Neural crest cell (in vitro differentiated cells): ENCODE measurements at places on chromosomes 4 and X.

DNA sequence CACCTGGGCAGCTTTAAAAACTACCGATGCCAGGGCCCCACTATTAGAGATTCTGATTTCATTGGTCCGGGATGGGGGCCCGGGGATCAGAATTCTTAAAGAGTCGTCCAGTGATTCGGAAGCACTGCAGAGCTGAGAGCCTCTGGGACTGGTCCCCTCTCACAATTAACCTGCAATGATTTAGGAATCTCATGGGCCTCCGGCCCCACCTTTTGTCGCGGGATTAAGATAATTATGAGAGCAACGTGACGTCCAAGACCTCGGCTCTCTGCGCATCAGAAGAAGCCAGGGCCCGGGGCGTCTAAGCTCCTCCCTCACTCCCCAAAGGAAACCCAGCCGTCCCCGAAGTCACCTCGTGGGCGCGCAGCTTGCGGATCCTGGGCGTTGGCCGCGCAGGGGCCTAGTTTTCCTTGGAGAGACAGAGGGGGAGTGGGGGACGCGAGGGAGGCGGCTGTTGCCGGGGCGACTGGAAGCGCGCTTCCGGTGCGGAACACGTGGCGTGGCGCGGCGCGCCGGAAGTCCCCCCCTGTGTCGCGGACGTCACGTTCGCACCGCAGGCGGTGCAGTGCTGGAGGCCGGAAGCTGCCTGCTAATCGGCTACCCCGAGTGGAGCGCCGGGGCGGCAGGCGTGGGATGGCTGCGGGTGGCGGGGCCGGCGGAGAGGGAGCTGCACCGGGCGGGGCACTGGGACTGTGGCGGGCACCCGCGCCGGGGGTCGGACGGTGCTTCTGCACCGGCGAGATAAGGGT, at the start of gene GEMIN8:
TSS of gene GEMIN8 (minus strand) at position 468 of the 749 bp plus-strand sequence. CDS start 8,414 bp downstream, outside the sequence.
- peak within 1 kb of the TSS; percentile 89 for H3K4me3 ChIP-seq
- DNase-seq = peak; percentile 66
- H3K4me1 ChIP-seq = peaks cover 43% of the 10 kb centered on the region
- no peaks in the 10 kb centered on the region for H3K27me3 ChIP-seq
- no peaks in the 10 kb centered on the region for H3K36me3 ChIP-seq
- H3K27ac ChIP-seq = peak within 1 kb of the TSS; percentile 98

DNA sequence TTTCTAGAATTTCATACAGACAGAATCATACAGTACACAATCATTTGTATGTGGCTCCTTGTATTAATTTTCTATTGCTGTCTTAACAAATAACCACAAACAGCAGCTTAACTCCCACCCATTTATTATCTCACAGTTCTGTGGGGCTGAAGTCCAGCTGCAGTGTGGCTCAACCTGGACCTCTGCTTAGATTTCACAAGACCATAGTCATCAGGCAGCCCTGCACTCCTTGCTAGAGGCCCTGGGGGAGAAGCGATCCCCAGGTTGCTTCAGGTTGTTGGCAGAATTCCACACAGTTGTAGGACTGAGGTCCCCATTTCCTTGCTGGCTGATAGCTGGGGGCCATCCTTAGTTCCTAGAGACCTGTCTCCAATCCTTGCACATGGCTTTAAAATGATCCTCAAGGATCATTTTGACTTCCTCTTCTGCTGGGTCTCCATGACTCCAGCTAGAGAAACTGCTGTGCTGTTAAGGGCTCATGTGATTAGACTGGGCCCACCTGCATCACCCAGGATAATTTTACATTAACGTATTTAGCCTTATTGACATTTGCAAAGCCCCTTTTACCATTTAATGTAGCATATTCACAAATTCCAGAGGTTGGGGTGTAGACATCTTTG, 60.9 kb upstream of the SMAD1 start:
- H3K27ac ChIP-seq = no peak overlapping the region
- H3K4me3 ChIP-seq = no peak overlapping the region
- no peak for DNase-seq
- peaks cover 6% of the 10 kb centered on the region for H3K36me3 ChIP-seq
- H3K4me1 ChIP-seq = peaks cover 7% of the 10 kb centered on the region

DNA sequence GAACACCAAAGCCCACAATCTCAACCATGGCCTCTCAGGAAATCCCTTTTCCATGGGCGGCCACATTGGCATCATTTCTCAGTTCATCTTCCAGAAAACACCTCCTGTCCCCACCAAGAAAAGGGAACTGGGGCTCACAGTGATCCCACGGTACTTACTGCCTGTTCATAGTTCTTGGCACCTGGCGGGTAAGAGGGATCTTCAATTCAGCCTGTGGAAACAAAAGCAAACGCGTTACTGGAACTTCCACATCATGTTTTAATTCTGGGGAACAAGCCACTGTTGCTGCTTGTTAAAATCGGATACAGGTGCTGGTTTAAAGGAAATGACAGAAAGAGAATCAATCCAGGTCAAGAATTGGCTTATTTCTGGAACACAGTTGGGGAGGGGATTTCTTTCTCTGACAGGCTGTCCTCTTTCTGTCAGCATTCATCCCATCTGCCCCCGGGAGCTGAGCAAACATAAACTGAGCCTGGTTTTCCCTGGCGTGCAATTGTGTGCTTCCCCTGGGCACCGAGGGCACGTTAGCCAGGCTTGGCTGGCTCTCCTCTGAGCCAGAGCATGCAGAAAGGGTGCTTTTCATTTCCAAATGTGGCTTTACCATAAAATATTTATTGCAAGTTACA, 16.8 kb downstream of the CLNK start:
- H3K36me3 ChIP-seq = no peaks in the 10 kb centered on the region
- no peaks in the 10 kb centered on the region for H3K27me3 ChIP-seq
- H3K4me1 ChIP-seq = no peaks in the 10 kb centered on the region
- no peak overlapping the region for H3K4me3 ChIP-seq

DNA sequence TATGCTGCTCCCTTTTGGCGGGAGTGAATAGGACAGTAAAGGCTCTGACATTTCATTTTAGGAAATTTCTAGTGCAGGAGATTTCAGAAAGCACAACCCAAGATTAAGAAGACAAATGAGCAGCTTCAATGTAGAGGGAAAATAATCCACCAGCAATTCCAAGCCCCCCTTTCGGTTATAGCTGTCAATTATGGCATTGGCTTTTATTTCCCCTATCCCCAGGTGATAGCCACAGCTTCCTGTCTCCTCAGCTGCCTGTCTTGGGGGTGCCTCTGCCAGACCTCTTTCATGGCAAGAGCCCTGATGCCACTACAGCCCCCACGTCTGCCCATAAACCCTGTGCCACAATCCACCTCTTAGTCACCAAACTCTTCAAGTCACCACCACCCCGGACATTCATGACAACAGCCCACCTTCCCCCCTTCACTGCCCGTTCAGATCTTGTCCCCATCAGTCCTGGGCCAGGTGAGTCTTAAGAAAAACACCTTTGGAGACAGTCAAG, 48.4 kb upstream of the CLNK start:
- H3K4me1 ChIP-seq = peaks cover 1% of the 10 kb centered on the region
- H3K27me3 ChIP-seq = peaks cover 8% of the 10 kb centered on the region
- H3K36me3 ChIP-seq = no peaks in the 10 kb centered on the region
- H3K27ac ChIP-seq = no peak overlapping the region
- no peak for DNase-seq

DNA sequence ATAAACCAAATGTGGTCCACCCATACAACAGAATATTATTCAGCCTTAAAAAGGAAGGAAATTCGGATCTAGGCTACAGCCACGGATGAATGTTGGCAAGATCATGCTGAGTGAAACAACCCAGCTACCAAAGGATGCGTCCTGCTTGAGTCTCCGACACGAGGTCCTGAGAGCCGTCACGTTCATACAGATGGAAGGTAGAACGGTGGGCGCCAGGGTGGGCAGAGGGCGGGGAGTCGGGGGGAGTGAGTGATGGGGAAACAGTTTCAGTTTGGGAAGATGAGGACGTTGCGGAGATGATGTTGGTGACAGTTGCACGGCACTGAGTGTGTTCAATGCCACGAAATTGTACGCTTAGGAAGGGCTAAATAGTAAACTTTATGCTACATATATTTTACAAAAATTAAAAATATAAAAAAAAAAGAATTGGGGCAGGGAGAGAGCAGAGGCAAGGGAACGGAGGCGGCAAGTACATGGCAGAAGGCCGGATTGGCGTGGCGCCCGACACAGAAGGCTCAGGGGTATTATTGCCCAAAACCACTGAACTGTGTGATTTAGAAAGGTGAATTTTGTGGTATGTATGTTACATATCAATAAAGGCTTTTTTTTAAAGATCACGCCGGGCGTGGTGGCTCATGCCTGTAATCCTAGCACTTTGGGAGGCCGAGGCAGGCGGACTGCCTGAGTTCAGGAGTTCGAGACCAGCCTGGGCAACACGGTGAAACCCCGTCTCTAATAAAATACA, 14.8 kb upstream of the MXD4 start:
- no peaks in the 10 kb centered on the region for H3K36me3 ChIP-seq
- no peak overlapping the region for H3K27ac ChIP-seq
- DNase-seq = no peak
- no peaks in the 10 kb centered on the region for H3K4me1 ChIP-seq
- no peaks in the 10 kb centered on the region for H3K27me3 ChIP-seq

DNA sequence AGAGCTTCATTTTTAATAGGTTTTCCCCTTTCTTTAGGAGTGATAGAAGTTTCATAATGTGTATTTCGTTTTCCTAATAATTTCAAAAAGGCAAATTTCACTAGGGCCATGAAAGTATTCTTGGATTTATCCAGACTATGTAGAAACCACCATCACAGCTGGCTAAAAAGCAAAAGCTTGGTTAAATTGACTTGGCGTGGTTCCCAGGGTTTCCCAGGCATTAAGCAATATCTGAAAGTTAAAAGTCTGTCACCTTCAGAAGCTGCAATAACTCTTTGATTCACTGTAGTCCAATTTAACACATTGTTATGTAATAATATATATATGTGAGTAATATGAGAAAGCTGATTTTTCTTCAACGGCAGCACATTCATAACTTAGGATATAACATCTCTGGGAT, 38.3 kb downstream of the NDNF start:
- peaks cover 5% of the 10 kb centered on the region for H3K36me3 ChIP-seq
- no peaks in the 10 kb centered on the region for H3K4me1 ChIP-seq
- DNase-seq = no peak
- no peak overlapping the region for H3K27ac ChIP-seq
- H3K27me3 ChIP-seq = no peaks in the 10 kb centered on the region

DNA sequence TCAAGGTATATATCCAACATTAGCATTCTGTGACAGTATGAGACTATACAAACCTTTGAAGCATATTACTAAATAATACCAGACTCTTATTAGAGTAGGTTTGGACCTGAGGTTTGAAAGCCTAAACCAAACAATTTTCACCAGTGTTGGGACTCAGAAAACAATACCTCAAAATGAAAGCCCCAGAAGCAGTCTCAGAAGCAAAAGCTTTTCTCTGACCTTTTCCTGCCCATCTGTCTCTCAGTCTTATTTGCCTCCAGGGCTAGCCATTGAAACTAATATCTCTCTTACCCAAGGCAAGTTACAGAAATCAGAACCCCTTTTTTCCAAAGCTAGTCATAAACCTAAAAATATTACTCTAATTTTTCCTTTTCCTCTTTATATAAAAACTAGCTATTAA, 163.3 kb downstream of the PTCHD1 start:
- no peak for DNase-seq
- H3K4me1 ChIP-seq = peaks cover 9% of the 10 kb centered on the region
- H3K27ac ChIP-seq = no peak overlapping the region
- H3K27me3 ChIP-seq = no peaks in the 10 kb centered on the region
- H3K36me3 ChIP-seq = no peaks in the 10 kb centered on the region

DNA sequence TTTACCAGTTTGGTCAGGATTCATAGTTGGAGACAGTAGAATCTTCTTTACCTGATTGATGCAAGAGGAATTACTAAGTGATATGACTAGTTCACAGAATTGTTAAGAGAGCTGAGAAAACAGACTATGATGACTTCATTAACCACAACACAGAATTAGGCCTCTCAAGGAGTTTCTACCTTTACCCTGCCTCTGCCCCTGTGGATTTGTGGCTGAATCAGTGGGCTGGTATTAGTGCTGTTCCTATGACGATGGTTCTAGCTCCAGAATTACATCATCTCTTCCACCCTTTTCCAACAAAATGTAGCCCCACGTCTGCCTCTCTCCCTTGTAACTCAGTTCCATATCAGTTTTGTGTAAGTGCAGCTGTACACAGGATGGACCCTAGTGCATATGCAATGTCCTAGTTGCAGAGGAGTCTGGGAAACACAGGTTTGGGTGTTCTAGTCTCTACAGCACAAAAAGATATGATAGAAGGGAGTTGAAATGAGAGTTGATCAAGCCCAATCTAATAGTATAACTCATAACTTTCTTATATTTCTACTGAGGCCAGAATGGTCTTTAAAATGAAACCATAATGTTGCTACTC, 99.3 kb downstream of the ANXA5 start:
- DNase-seq = no peak
- H3K27me3 ChIP-seq = no peaks in the 10 kb centered on the region

DNA sequence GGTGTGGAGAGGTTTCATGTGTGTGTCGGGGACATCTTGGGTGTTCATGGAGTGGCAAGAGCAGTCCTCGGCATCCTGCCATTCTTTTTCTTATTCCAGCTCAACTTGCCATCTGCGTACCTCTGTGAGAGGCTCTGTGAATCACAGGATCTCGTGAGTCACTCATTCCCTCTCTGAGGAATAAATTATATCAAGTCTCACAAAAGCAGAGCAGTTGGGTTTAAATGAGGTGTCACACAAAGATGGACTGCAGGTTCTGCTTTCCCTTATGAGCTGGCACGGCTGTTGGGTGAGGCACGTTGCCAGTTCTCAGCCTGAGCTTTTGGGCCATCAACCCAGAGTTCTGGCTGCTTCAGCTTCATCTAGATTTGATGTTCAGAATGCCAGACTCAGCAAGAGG, 6.8 kb upstream of the OCIAD2 start:
- no peak overlapping the region for H3K4me3 ChIP-seq
- H3K27ac ChIP-seq = no peak overlapping the region
- peaks cover 4% of the 10 kb centered on the region for H3K4me1 ChIP-seq
- no peaks in the 10 kb centered on the region for H3K36me3 ChIP-seq
- peaks cover 6% of the 10 kb centered on the region for H3K27me3 ChIP-seq

DNA sequence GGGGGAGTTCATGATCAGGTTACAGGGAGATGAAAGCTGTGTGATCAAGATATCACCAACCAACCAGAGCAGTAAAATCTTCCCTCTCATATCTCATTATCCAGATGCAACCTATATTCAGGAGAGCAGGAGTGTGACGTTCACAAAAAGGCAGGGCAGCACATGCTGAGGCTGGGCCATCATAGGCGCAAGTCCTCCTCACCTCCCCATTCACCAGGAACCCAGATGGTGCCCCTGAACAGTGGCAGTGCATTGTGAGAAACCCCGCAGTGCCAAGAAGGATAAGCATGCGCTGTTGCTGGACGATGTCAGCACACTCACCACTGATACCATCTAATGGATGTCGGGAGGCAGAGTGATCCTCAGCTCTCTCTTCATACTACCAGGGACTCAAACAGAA, 170.9 kb downstream of the COL25A1 start:
- no peak overlapping the region for H3K27ac ChIP-seq
- peaks cover 7% of the 10 kb centered on the region for H3K36me3 ChIP-seq
- H3K4me3 ChIP-seq = no peak overlapping the region
- DNase-seq = no peak
- no peaks in the 10 kb centered on the region for H3K4me1 ChIP-seq
- H3K27me3 ChIP-seq = no peaks in the 10 kb centered on the region

DNA sequence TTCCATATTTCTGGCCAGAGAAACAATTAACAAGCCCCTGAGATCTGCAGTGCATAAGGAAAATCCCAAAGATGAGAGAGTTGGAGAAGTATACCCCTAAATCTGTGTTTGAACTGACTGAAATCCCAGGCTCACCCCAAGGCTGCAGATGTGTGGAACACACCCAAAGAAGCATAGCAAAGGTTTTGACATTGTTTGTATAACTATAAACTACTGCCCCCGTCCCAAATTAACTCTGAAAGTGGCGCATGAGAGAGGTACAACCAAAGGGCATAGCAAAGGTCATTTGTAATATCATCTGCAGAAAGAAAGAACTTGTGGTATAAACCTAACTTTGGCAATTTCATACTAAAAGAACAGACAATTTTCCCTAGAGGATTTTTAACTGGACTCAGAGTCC, 157.9 kb downstream of the DCAF12L1 start:
- H3K36me3 ChIP-seq = no peaks in the 10 kb centered on the region
- no peaks in the 10 kb centered on the region for H3K27me3 ChIP-seq
- H3K4me3 ChIP-seq = no peak overlapping the region
- H3K4me1 ChIP-seq = no peaks in the 10 kb centered on the region
- DNase-seq = no peak
